Natural killer cell treated with Interleukin-12 subunit alpha and Interleukin-12 subunit beta and Interleukin-15 and Interleukin-18, amount 100 ng/mL, for 72 hours (primary cell): ENCODE measurements at places on chromosomes 4 and X.

DNA sequence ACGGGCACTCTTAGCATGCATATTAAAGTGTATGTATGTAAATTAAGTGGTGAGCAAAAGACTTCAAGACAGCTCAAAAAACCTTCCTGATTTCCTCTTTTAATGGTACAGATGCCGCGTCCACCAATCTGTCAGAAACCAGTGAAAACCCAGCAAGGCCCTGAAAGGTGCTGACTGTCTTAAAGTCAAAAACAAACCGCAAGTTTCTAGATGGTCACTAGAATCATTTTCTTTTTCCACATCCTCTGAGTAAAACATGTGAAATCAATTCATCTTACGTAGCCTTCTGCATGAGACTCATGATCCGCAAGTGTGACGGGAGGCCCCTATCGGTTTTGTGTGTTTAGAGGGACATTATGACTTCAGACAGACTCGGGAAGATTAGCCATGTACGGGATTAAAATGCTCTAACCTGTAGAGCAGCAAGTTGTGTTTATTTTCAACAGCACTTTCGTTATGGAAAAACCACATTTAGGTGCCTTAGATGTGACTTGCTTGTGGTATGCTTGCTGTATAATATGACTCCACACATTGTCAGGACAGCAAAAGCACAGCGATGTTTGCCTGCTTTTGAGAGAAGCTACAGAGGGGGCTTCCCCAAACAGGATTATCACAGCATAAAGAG lies 88.2 kb upstream of the STS start:
- DNase-seq = no peak

DNA sequence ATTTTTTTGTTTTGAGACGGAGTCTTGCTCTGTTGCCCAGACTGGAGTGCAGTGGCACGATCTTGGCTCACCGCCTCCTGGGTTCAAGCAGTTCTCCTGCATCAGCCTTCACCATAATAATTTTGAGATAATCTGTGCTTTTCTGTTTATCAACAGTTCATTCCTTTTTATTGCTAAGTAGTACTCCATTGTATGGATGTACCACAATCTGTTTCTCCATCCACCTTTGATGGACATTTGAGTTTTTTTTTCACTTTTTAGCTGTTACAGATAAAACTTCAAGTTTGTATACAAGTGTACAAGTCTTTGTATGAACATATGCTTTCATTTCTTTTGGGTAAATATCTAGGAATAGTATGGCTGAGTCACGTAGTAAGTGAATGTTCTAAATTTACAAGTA lies 9.0 kb downstream of the FUNDC2 start:
- no peak for DNase-seq

DNA sequence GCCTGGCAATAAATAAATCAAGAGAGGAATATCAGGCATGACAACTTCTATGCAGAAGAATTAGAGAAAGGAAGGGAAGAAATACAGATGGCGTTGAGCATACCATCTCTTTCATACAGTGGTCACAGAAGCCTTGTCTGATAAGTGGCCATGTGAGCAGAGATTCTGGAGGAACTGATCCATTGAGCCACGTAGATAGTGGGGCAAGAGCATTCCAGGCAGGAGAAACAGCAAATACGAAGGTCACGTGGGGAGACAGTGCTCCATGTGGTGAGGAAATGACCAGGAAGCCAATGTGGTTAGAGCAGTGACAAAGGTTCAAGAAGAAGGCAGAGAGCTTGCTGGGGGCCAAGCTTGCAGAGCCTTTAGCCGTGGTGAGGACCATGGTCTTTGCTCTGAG lies 226.7 kb upstream of the NOCT start:
- DNase-seq = no peak

GRCh38 chr4:153297116-153297515 lies 47.4 kb upstream of the MND1 start:
- no peak for DNase-seq

GRCh38 chr4:159413306-159413943 lies 310.5 kb downstream of the RAPGEF2 start:
- DNase-seq = no peak

GRCh38 chr4:153204728-153205648 lies 745 bp downstream of the TRIM2 start:
- DNase-seq = no peak

DNA sequence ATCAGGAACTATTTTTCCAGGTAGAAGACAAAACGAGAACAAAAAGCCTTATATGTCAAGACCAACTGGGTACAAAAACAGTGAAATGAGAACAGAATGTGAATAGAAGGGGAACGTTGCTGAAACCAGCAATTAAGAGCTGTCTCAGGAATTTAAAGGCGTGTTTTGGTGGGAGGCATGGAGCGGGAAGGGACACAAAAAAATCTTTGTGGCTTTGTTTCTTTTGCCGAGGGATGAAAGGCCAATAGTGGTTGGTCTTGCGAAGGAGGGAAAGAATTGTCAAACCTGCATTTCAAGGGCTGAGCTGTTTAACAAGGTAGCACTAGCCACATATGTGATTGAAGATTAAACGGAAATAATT lies 103.8 kb downstream of the USP46 start:
- no peak for DNase-seq

DNA sequence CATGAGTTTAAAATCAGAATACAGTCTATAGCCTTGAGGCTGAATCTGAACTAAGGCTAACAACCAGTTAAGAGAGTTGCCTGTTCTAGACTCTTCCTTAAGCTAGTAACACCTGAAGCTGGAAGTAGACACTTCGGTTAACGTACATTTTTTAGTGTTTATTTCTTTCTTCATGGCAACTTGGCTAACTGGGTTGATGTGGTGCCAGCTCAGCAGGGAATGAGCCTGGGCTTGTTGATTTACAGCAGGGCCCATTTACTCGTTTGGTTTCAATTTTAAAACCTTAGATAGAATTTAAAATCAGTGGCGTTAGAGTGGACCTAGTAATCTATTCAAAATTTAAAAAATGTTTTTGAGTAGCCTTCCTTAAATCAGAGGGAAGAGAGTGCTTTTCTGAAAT lies 137.6 kb upstream of the ESX1 start:
- no peak for DNase-seq

DNA sequence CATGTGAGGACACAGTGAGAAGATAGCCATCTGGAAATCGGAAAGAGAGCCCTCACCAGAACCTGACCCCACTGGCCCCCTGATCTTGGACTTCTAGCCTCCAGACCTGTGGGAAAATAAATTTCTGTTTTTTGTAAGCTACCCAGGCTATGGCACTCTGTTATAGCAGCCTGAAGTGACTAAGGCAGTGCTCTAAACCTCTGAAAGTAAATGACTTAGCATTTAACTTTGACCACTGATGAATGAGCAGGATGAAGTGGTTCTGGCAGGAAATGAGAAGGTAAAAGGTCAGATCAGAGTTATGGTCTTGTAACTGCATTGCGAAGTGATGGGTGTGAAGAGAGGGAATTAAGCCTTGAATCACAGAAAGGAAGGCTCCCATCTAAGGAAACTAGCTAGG lies 17.0 kb downstream of the GPAT3 start:
- DNase-seq = no peak

DNA sequence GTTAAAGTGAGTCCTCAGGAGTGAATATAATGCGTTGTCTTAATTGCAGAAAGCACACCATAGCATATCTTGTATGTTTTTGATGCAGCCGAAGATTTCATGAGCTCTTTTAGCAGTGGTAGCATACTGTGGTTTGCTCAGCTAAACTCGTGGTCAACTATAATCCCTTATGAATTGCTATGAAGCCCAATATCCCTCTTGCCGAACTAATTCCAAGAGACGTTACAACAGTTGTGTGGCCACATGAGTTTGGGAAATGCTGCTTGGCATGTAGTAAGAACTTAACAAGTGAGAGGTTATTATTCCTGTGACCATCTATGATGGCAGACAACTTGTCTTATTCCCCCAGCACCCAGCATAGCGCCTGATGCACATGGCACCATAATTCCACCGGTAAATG lies 30.7 kb downstream of the SYAP1 start:
- DNase-seq = no peak

DNA sequence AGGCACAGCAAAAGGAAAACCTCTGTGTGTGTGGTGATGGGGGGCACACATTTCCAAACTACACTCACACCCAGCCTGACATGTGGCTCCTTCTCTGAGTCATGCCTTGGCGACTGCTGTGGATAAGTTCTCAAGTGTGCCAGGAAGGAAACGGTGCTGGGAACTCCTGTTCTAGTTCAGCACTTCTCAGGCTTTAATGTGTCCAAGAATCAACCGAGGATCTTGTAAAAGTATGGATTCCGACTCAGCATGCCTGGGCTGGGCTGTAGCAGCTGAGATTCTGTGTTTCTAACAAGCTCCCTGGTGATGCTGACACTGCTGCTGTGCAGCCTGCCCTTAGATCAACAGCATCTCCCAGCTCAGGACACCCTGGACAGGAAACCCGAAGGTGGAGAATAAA lies 20.2 kb downstream of the CLNK start:
- DNase-seq = no peak

GRCh38 chr4:109559625-109559982 lies 442 bp upstream of the MCUB start:
- no peak for DNase-seq

DNA sequence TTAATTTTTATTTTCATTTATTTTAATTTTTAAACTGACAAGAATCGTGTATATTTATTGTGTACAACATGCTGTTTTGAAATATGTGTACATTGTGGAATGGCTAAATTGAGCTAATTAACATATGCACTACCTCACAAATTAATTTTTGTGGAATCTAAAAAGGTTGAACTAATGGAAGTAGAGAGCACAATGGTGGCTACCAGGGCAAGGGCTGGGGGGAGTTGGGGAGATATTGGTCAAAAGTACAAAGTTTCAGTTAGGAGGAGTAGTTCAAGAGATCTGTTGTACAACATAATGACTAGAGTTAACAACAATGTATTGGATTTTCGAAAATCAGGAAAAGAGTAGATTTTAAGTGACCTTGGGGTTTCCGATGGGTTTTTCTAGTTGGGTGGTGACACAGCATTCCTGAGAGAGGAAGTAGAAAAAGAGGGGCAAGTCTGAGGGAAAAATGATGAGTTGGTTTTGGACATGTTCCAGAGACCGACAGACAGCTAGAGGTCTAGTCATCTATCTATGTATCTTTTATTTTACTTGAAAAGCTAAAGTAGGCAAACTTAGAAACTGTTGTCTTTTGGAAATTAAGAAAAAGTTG lies 23.2 kb downstream of the APOO start:
- DNase-seq = no peak

DNA sequence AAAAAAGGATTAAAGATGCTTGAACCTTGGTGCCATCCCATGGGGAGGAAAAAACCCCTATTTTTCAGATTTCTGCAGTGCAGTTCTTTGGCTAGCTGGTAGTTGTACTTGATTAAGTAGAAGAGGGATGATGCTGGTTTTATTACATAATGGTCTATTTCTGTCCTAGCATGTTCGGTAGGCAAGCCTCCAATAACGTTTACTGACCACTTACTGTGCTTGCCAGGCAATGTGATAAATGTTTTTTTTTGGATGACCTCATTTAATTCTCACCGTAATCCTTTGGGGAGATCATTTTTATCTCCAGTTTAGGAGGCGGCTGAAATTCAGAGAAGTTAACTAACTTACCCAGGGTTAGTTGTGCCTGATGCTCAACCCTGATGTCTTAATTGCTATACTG lies 92.1 kb upstream of the RPA4 start:
- no peak for DNase-seq

- DNase-seq = no peak
These were observed 92.7 kb downstream of the WFS1 start for GRCh38 chr4:6362243-6362885.

DNA sequence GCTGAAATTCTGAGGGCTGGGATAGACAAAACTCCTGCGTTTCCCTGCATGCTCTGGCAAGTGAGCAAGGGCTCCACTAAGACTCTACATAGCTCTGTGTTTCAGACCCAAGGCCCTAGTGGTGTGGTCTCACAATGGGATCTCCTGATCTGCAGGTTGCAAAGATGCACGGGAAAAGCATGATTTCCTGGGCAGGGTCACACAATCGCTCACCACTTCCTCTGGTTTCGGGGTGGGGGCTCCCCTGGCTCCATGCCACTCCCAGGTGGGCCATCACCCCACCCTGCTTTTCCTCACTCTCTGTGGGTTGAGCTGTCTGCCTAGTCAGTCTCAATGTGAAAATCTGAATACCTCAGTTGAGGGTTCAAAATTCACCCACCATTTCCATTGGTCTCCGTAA lies 111.5 kb downstream of the KLF8 start:
- DNase-seq = no peak

GRCh38 chr4:152243896-152244595 lies 291.8 kb downstream of the FBXW7 start:
- no peak for DNase-seq

GRCh38 chr4:26369581-26369980 lies 48.8 kb downstream of the RBPJ start:
- DNase-seq = no peak

GRCh38 chrX:16869393-16870094 lies 618 bp downstream of the RBBP7 start:
- peak; percentile 79 for DNase-seq

DNA sequence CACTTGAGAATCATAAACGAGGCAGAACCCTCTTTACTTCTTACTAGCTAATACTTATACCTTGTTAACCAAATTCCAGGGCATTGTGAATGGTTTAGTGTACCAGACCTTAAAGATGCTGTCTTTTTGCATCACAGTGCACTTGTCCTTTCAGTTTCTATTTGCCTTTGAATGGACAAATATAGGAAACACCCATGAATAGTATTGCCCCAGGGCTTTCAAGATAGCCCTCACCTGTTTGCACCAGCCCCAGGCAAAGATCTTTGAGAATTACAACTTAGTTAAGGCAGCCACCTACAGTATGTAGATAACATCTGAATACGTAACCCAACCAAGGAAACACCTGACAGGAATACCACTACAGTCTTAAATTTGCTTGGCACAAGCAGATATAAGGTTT lies 60.8 kb upstream of the CT45A1 start:
- no peak for DNase-seq

DNA sequence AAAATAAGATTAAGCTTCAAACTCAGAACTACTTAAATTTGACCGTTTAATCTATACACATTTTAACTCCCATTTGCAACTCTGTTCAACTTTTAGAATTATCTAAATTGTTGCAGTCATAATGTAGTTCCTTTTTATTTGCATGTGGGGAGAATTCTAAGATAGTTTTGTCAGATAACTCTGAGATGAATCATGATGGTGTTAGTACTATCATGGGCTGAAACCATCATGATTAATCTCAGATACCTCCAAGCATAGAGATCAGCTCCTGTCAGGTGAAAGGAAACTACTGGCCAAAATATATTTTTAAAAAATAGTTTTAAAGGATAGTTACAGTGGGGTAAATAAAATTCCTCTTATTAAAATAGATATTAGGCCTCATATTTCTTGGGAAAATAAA lies 39.0 kb downstream of the FBXO8 start:
- DNase-seq = no peak

GRCh38 chr4:79682801-79683530 lies 274.9 kb upstream of the GK2 start:
- no peak for DNase-seq

DNA sequence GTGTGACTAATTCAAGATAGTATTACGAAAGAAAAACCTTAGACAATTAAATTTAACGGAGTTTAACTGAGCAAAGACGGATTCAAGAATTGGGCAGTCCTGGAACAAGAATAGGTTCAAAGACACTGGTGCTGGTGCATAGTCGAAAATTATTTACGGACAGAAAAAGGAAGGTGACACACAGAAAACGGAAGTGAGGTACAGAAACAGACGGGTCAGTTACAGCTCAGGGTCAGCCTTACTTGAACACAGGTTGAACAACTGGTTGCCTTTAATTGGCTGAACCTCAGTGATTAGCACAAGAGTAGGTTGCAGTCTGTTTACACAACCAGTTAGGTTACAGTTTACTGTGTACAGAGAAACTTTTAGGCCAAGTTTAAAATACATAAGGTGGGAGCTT lies 31.5 kb downstream of the KLHL8 start:
- no peak for DNase-seq
